Stimulated activated CD4-positive, alpha-beta T cell treated with anti-CD3 and anti-CD28 coated beads, Interleukin-2, amount 100 ng/mL, for 24 hours (primary cell): ENCODE measurements at places on chromosomes 2 and 18.

GRCh38 chr2:43169987-43170386 lies 56.4 kb downstream of the ZFP36L2 start:
- DNase-seq, result peak; percentile 75

DNA sequence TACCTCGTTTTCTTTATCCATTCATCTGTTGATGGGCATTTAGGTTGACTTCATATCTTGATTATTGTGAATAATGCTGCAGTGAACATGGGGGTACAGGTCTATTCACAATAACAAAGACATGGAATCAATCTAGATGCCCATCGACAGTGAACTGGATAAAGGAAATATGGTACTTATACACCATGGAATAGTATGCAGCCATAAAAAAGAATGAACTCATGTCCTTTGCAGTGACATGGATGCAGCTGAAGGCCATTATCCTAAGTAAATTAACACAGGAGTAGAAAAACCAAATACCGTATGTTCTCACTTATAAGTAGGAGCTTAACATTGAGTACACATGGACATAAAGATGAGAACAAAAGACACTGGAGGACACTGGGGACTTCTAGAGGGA lies 111.6 kb downstream of the LAMA3 start:
- no peak for DNase-seq

DNA sequence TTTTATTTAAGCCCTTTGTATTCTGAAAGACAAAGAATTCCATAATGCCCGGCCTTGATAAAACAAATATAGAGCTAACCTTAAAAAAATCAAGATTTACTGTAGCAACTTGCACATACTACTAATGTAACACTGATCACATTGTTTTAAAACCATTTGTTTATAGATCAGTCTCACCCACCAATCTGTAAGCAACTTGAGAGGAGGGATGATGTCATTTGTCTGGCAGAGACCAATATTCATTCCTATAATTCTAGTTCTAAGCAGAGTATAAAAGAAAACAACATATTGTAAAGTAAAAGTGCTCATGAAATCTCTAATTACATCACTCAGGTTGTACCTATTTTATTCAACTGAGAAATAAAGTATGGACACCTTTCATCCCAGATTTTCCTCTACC lies 380.6 kb downstream of the TGIF1 start:
- no peak for DNase-seq

DNA sequence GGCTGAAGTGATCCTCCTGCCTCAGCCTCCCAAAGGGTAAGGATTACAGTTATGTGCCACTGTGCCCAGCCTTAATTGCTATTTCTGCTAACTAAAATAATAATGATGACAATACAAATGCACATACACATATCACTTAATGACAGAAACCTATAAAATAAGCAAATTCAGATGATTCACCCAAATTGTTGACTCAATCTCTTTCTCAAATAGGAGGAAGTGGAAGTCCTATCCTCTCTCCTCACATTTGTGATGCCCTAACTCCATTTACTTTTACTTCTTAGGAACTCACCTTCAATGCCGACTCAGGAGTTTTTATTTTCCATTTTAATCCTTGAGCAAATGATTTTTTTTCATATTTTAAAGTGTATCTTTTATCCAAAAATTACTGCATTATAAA lies 24.5 kb upstream of the RAPH1 start:
- DNase-seq, result no peak

GRCh38 chr18:72985686-72986085 lies 117.9 kb upstream of the NETO1 start:
- DNase-seq, result no peak

DNA sequence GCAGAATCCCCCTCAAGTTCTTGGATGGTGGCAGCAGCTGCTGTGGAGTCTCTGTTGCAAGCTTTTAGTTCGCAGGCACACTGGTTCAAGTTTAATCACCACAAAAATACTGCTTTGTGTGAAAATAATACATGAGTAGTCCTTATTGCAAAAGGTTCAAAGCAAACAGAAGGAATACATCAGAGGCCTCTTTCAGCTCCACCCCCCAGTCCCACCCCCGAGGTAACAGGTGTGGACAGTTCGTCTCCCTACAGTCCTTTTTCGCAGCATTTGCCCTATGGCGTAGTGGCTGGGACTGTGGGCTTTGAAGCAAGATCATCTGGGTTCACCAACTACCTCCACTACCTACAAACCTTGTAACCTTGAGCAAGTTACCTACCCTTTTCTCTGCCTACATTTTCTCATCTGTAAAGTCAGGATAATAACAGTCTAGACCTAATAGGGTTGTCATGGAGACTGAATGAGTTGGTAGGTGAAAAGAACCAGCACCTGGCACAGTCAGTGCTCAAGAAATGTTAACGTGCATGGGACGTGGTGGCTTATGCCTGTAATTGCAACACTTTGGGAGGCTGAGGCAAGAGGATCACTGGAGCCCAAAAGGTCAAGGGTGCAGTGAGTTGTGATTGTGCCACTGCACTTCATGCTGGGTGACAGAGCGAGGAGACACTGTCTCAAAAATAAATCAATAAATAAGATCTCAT lies 61.7 kb downstream of the TCF7L1 start:
- DNase-seq, result no peak

GRCh38 chr18:75785834-75786233 lies 358.3 kb upstream of the SMIM21 start:
- DNase-seq, result no peak

GRCh38 chr2:172179045-172179701 lies 76.5 kb upstream of the DLX2 start:
- peak; percentile 10 for DNase-seq

DNA sequence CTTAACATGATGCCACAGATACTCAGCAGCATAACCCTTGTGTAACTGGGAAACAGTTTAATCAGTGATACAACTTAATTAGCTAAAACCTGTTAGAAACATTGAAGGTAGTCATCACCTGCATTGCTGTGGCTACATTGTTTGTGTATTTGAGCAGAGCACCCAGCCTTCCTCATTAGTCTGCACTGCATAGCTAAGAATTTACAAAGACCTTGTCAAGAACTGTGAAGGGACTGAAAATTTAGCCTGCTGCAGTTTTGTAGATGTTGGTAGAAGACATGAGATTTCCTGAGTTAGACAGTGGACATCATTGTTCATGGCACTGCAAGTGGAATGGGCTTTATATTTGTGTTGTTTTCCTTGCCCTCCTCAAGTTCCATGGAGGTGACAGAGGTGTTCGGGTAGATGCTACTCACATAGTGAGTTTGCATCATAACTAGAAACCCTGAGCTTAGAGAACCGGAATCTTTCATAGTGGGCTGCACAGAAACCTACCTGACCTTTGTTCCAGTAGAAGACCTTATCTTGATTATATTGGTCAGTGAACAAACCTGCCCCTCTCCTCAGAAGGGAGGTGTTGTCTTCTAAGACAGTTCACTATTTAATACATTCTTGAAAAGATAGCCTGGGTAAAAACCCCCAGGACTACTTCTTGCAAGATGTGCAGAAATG lies 12.5 kb downstream of the VAPA start:
- DNase-seq, result no peak

GRCh38 chr2:177075254-177075653 lies 137.3 kb upstream of the HNRNPA3 start:
- no peak for DNase-seq

DNA sequence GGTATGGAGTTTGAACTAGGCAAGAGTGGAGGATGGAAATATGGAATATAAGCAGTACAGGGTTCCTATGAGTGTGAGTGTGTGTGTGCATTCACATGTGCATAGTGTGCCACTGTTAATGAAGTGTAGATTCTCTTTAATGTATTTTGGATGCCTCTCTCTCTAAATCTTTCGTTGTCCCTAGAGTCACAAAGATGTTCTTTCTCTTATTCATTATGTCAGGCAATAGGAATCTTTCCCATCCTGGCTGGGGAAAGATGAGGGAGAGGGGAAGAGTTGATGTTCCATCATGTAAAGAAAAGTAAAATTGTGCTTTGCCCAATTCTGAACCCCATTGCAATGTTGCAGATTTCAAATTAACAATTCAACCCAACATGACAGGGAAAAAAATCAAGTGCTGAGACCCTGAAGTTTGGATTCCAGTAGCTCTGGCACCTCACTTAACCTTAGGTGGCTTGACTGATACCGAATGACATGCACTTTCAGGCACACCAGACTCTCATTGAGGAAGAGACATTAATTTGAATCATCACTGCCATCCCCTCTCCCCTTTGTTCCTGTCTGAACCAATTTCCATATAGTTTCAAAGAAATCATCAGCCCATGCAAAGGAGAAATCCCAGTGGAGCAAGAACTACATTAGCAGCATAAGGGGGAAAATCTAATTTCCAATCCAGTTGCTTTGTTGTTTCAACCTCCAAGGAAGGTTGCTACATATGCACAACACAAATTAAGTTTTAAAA lies 28.0 kb downstream of the KLF7 start:
- no peak for DNase-seq

GRCh38 chr18:73717570-73717969 lies 430.1 kb downstream of the FBXO15 start:
- no peak for DNase-seq
